ENCODE measurements at places on chromosomes 12 and 14. TPM values are rescaled to one million over a fixed set of nuclear protein-coding genes. Genes with fewer than 3 reads are reported as not detected.

Gene KRT83
- total RNA-seq: not detected

Gene MFAP5
- 86.4 TPM for total RNA-seq

Gene DBX2
- total RNA-seq: not detected

Gene GTF2H3
- total RNA-seq: 41.8 TPM

Gene OTX2
- total RNA-seq: 8.2 TPM

Gene LPCAT3
- 27.6 TPM for total RNA-seq

Gene AVPR1A
- 0.05 TPM for total RNA-seq

Gene TBX5
- total RNA-seq: not detected

Gene GDF11
- 25.3 TPM for total RNA-seq

Gene MYO1H
- not detected for total RNA-seq

Gene IL26
- total RNA-seq: not detected

Gene SLC8A3
- 0.89 TPM for total RNA-seq
